ENCODE measurements at places on chromosomes 16 and 17.

DNA sequence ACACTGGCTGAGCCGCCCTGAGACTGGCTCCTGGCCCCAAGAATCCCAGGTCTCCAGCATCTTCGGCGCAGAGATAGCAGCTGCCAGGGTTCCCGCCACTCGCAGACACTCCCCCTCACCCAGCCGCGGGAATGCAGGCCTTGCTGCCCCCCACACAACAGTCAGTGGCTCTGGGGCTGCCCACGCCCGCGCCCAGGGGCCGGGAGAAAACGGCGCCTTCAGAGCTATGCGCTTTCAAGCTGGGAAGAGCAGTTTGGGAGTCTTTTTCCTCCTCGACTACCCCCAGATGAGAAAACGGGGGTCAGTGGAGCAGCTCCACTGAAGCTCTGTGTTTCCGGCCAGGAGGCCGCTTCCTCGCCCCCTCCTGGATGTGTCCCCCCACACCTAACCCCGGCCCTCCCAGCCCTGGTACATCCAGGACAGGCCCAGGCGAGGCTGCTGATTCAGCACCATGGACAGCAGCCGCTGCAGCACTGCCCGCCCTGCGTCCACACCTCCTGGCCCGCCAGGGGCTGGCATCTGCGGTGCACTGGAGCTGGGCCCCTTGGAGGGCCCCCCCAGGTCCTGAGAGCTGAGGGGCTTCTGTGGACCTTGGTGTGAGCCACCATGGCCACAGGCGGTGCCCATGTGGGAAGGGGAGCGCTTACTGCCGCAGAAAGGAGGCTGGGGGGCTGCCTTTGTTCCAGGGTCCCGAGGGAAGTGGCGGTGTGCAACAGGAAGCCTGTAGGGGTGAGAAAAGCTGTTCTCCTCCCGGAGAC lies 35.7 kb downstream of the CACNA1H start:
- DNase-seq, result peak; percentile 17

- DNase-seq, result no peak
These were observed 9.8 kb downstream of the SLC4A1 start for GRCh38 chr17:44257815-44258760.

GRCh38 chr17:30095507-30096244 lies 20.9 kb upstream of the NSRP1 start:
- no peak for DNase-seq

- no peak for DNase-seq
These were observed 353.8 kb upstream of the HSBP1 start for GRCh38 chr16:83453977-83454376.

All from CD4-positive, alpha-beta T cell treated with Interferon gamma for 1 hour (primary cell).